Adipocyte (in vitro differentiated cells): ENCODE measurements at places on chromosomes 11 and 22.

DNA sequence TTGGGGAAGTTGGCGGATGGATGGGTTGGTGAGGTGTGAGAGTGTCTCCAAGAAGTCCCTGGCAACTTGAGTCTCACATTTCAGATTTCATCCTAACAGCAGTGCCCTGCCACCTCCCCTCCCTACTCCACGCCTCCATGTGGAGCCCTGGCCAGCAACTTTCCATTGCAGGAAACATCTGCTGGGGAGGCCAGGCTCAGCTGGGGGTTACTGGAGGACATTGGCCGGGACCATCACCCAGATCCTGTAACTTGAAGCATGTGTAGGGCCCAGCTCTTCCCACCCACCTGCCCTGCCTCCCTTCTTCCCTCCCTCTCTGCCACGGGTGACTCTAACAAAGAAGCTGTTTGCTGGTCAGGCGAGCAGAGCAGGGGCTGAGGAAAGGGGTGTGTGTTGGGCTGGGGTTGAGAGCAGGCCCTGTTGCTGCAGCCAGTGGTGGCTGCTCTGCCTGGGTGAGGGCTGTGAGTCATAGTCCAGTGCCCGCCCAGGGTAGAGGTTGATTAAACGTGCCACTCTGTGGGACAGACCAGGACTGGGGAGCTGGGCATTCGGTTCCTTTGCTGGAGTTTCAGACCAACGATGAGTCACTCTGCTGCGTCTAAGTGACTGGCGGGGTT lies 64.0 kb downstream of the SCN3B start:
- DNase-seq, result peak; percentile 44

DNA sequence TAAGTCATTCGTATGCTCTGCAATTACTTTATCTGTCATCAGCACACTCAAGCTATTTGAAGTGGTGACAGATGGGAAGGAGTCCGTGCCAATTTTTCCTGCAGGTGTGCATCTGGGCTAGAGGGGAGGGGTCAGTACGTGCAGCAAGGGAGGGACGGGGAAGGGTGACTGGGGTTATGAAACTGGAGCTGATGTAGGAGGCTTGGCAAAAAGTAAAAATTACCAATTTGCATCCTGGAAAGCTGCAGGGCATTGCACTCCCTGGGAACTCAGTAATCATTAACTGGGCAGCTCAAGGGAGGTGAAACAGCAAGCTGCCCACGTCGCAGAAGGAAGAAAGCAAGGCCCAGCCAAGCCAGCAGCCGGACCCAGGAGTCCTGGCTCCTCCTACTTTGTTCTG lies 87.1 kb upstream of the TMEM45B start:
- DNase-seq, result no peak

DNA sequence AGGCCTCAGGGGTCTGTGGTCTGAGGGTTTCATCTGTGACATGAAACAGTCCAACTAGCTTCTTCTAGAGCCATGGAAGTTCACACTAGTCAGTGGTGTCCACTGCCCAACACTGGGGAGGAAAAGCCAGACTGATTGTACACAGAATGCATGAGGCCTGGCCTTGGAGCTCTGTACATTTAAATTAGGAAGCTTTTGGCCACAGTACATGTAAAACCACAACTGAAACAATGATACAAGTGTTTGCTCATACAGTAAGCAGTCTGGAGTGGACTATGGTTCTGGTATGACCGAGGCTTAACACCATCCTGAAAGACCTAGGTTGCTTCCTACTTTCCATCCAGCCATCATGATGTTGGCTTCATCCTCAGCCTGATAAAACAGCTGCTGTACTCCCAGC lies 73.8 kb upstream of the SESN3 start:
- DNase-seq, result no peak

GRCh38 chr11:106160494-106160893 lies 83.0 kb downstream of the AASDHPPT start:
- no peak for DNase-seq

DNA sequence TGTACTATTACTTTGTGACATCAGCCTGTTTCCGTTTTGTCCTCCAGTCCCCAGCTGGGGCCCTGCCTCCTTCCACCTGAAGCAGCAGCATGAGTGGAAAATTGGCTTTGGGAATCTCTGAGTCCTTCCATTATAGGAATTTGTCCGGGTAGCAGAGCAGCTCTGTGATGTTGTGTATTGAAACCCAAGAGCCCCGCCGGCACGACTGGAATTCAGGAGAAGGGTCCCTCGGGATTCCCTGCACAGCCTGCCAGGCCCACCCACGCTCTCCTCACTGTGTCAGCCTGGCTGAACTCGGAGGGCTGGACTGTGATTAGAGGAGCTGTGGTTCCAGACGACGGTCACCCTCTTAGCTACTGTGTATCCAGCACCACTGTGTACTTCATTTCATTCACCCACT lies 18.8 kb upstream of the TSPAN18 start:
- no peak for DNase-seq

DNA sequence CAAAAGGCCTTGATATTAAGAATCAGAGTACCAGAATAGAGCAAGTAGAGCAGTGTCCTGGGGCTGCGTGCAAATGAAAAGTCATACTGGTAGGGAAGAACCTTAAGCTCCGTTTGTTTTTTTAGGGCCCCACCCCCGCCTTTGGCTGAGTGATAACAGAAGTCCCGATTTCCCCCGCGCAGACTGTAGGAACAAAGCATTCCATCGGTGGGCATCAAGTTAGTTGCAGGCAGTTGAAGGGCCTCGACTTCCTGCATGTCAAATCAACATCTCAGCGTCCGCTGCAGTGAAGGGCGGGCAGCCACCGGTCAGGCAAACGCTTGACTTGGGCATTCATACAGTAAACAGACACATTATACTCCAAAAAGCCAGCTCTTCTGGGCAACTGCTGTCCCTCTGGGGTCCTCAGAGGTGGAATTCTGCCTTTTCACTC lies 11.7 kb downstream of the LRP4 start:
- peak; percentile 56 for DNase-seq

DNA sequence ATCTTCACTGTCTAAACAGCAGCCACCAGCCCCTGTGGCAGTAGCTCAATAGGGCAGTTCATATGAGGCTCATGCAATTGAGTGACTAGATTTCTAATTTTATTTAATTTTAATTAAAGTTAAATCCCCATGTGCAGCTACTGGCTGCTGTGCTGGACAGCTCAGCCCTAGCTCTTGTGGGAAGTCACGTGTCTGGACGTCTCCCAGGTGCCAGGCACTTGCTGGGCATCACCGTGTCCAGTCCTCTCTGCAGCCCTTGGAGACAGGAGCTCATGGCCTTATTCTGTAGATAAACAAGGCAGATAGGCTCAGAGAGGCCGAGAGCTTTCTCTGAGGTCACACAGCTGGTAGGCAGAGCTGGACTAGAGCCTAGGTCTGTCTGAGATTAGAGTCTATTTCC lies 95.0 kb downstream of the ARHGAP8 start:
- DNase-seq, result no peak

GRCh38 chr11:13304655-13305335 lies 27.2 kb downstream of the BMAL1 start:
- DNase-seq, result no peak

GRCh38 chr11:62777389-62777788 lies 6.2 kb downstream of the TAF6L start:
- DNase-seq, result no peak

GRCh38 chr11:74437441-74438042 lies 29.8 kb downstream of the KCNE3 start:
- no peak for DNase-seq

DNA sequence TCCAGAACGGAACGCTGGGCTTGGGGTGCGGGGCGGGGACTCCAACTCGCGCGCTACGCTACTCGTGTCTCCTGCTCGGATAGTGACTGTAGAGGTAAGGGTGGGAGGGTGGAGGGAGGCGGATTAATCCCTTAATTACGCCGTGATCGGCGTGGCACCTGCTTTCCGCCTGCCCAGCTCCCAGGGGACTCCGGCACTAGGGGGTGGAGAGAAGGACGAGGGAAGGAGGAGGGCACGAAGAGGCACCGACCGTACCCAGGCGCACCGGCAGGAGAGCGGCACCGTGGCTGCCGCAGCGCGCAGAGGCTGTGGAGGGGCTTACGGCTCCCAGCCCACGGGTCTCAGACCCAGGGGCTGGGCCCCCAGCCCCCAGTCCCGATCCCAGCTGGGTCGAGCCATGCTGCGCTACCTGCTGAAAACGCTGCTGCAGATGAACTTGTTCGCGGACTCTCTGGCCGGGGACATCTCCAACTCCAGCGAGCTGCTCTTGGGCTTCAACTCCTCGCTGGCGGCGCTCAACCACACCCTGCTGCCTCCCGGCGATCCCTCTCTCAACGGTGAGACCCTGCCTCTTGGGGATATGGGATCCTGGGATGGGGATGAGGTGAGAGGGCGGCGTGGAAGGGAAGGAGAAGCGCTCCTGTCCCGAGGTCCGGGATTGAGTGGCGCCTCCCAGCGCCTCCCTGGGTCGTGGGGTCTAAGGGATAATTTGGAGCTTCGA lies at the start of gene ROBO3:
Gene ROBO3 (plus strand): TSS at position 252 of the 721 bp plus-strand sequence. CDS start 146 bp downstream, at position 398.
- DNase-seq, result no peak

DNA sequence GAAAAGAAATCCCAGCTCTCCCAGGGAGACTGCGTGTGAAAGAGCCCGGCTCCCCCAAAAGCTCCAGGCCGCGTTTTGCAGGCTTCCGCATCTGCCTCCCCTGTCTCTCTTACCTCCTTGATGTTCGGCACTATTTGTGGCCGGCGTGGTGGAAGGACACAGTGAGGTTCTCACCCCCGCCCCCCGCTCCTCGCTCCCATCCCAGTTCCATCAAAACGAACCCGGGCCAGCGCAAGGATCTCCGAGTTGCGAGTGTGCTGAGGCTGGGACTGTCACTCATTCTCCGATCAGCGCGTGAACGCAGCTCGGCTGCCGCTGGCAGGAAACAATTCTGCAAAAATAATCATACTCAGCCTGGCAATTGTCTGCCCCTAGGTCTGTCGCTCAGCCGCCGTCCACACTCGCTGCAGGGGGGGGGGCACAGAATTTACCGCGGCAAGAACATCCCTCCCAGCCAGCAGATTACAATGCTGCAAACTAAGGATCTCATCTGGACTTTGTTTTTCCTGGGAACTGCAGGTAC lies at the start of gene NCAM1:
Gene NCAM1 (plus strand): TSS at position 275 of the 523 bp plus-strand sequence.
- peak; percentile 24 for DNase-seq

GRCh38 chr11:62656796-62657429 lies 3.8 kb upstream of the INTS5 start:
- peak; percentile 41 for DNase-seq

DNA sequence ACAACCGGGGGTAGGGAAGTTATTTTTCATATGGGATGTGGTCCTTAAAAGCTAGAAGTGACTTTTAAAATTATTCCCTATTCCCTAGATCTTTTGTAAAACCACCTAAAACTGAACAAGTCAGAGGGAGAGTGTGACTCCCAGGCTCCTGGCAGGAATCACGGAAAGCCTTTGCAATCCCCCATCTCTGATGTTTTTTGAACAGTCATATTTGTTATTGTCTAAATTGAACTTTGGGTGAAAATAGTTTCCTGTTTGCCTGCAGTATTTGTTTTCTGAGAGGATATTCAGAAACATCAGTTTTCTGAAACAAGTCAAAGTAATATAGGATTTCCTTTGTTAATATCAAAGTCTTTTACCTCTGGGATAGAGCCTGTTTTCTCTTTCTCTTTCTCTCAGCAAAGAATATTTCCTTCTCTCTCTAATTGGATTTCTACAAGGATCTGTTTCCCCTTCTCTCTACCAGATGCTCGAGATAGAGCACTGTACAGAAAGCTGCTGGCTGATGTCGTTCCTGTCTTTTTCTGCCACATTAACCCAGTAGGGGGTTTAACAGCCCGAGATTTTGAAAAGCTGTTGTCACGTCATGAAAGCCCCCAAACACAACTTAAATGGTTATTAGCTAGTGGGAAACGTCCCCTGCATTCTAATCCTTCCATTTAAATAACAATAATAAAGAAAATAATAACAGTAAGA lies 132.2 kb upstream of the PITPNB start:
- no peak for DNase-seq

DNA sequence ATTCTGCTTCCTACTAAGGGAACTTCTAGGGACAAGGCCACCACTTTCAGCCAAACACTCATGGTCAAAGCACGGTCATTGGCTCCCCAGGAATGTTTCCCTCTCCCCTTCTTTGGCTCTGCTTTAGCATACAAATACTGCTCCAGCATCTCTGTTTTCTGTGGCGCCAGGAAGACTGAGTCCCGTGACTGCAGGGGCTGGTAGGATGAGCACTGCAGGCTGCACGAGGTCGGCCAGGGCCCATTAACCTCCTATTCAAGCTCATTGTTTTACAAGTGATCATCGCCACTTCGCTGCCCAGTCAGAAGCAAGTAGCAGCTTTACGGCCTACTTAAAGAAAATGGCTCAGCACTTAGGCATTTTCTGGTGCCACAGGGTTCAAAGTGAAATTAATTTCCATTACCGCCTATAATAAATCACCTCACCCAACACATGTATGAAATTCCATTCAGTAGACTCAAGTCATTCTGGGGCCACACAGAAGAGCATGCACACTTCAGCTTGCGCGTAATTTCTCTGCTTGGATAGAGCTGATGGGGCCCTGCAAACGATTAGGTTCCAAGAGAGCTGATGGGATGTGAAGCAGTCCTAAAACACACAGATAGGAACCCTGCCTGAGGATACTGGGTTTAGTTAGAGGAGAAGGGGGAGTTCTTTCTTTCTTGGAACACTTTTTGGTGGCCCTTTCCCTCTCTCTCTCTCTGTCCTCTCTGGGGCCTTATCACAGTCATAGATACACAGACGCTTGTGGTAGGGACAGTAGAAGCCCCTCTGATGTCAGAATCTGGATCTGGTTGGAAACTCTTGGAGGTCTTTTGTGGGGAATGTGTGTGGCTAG lies 173.7 kb downstream of the KIF18A start:
- DNase-seq, result no peak

DNA sequence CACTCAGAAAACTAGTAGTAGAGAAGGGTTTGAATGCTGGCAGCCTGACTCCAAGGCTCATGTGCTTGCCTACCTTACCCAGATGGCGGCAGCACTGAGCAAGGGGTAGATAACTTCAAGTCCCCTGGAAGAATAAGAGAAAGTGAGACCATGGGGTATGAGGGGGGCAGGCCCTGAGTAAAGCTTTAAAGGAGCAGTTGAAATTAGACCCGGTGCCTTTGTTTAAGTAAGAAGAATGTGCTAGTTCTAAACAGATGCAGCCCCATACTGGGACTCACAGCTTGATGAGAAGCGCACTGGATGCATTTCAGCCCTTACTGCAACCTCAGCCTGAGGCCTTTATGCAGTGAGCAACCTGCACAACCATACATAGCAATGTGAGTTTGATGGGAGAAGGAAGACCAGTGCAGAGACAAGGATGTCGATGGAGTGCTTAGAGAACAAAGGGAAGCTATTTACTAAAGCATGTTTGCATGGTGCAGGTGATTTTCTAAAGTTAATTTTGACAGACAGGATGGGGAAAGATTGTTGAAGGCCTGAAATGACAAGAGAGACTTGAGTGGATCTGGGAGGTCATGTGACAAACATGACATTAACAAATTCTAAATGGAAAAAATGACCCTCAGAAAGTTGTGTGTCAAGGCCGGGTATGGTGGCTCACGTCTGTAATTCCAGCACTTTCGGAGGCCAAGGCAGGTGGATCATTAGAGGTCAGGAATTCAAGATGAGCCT lies 27.1 kb upstream of the TMA7B start:
- DNase-seq, result no peak

DNA sequence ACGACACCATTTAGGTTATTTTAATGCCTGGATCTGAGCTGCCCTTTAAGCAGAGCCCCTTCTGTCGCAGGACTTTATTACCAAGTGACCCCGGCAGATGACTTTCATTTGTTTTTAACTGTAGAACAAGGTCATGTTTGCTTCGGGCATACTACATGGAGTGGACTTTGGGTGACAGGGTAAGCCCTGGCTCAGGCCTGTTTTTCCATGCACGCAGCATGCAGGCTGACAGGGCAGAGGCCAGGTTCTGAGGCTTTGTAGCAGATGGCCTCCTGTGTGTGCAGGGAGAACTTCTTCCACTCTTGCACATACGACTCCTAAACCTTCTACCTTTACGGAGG lies 50.5 kb downstream of the SNX19 start:
- DNase-seq, result no peak
